ENCODE measurements at places on chromosomes 4 and X. TPM values are rescaled to one million over a fixed set of nuclear protein-coding genes. Genes with fewer than 3 reads are reported as not detected.

Gene QRFPR
- 1.6 TPM for total RNA-seq

DNA sequence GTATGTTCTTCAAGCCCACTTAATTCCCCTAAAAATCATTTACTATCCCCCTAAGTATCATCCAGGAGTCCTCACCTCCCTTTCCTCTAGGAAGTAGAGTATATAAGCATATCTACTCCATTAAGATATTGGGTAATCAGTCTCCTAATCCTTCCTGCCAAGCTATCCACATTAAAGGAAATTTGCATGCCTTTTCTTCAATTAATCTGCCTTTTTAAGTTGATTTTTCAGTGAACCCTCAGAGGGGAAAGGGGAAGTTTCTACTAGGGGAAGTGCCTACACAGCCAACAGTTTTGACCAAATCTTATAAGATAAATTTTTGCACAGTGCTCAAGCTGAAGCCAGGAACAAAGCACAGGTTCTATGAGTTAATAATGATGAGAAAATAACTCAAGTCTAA, 222.8 kb downstream of the NLGN4X start:
- DNase-seq, result no peak

Gene TRIML1
- not detected for total RNA-seq

DNA sequence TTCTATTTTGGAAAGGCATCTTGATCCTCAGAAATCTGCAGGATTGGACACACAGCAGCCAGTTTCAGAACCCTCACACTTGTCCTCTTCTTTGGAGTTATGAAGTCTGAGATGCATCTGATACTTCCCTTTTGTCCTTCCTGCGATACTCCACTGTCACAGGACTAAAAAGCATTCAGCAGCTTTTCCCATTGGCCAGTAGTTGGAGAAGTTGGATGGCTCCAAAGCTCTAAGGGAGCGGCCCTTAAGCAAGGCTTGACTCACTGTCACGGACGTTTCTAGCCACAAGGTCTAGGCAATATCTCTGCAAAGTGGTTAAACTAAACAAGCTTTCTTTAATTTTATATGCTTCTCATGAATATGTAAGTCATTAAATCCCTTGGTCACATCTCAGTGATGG, 417.0 kb downstream of the AFF2 start:
- DNase-seq, result no peak

- DNase-seq, result no peak
Observed at GRCh38 chr4:54446581-54446980, 211.2 kb upstream of the KIT start.

DNA sequence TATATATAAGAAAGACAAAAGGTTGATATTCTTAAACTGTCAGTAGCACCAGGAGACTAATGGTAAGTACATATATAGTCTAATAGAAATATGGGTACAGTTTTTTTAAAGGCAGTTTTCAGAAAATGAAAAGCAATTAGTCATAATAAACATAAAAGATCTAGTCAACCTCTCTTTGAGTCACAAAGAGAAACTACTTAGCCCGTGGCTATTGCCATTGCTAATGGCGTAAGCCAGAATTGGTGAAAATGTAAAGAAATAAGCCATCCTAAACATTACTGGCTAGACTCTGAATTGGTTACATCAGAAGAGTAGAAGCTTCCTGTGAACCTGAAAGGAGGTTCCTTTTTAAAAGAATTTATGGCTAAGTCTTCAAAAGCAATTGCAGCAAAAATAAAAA, 668.7 kb upstream of the CPEB2 start:
- no peak for DNase-seq

Gene CA5B
- 4.5 TPM for total RNA-seq

- no peak for DNase-seq
Observed at GRCh38 chrX:34560180-34560579, 96.9 kb downstream of the TMEM47 start.

GRCh38 chr4:37392521-37393255, 148.1 kb downstream of the NWD2 start:
- peak; percentile 14 for DNase-seq

Gene ABCG2
- total RNA-seq, result 21.6 TPM

DNA sequence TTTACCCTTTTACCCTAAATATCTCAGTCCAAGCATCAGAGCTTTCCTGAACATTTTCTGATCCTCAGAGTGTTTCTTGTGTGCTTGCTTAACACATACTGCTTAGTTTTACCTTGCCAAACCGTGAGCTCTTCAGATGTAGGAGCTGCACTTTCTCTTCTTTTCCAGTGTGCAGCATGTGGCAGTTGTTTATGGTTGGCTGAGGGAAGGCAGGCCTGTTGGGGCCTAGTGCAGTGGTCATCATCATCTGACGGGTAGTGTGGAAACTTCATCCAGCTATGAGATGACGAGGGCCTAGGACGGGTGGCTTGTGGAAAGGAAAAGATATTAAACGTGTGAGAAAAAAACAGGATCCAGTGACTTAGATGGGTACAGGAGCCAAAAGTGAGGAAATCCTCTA, 21.5 kb downstream of the VBP1 start:
- no peak for DNase-seq

Gene PRDX4
- 53.4 TPM for total RNA-seq

DNA sequence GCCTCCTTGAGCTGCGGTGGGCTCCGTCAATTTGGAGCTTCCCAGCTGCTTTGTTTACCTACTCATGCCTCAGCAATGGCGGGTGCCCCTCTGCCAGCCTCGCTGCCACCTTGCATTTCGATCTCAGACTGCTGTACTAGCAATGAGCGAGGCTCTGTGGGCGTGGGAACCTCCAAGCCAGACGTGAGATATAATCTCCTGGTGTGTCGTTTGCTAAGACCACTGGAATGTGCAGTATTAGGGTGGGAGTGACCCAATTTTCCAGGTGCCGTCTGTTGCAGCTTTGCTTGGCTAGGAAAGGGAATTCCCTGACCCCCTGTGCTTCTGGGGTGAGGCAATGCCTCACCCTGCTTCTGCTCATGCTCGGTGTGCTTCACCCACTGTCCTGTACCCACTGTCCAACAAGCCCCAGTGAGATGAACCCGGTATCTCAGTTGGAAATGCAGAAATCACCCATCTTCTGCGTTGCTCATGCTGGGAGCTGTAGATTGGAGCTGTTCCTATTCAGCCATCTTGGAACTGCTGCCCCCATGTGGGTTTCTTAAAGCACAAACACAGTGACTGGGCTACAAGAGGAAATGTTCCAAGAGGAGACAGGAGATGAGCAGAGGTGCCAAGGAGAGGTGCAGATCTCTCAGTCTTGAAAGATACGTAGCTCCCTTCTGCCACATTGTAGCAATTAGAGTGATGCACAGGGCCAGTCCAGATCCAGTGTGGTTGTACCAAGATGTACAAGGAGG, 193.0 kb upstream of the IGFBP7 start:
- peak; percentile 10 for DNase-seq

- DNase-seq, result no peak
Observed at GRCh38 chr4:162659716-162660115, 495.9 kb upstream of the FSTL5 start.

- DNase-seq, result no peak
Observed at GRCh38 chrX:136467303-136467702, 20.4 kb upstream of the BRS3 start.

GRCh38 chr4:659851-660250, 14.2 kb downstream of the ATP5ME start:
- DNase-seq, result no peak

- DNase-seq, result no peak
Observed at GRCh38 chr4:100982345-100982744, 365.0 kb downstream of the PPP3CA start.

GRCh38 chr4:96305030-96305429, 465.1 kb downstream of the PDHA2 start:
- DNase-seq, result no peak

Gene AWAT2
- not detected for total RNA-seq

DNA sequence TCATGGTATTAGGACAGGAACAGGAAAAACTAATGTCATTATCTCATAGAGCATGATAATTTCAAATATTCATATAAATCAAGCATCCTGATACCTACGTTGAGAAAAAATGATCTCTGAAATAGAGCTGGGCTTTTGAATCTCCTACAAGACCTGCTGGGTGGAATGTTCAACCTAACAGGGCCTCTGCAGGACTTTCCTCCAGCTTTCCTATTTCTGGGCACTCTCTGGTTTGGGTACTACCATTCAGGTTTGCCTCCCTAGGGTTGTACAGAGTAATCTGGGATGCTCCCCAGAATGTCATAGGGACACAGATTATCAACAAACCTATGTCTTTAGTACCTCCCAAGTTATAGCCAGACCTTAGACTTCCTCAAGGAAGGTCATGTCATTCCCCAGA, 108.9 kb downstream of the CDS1 start:
- no peak for DNase-seq

Gene EBP
- total RNA-seq, result 53.4 TPM

DNA sequence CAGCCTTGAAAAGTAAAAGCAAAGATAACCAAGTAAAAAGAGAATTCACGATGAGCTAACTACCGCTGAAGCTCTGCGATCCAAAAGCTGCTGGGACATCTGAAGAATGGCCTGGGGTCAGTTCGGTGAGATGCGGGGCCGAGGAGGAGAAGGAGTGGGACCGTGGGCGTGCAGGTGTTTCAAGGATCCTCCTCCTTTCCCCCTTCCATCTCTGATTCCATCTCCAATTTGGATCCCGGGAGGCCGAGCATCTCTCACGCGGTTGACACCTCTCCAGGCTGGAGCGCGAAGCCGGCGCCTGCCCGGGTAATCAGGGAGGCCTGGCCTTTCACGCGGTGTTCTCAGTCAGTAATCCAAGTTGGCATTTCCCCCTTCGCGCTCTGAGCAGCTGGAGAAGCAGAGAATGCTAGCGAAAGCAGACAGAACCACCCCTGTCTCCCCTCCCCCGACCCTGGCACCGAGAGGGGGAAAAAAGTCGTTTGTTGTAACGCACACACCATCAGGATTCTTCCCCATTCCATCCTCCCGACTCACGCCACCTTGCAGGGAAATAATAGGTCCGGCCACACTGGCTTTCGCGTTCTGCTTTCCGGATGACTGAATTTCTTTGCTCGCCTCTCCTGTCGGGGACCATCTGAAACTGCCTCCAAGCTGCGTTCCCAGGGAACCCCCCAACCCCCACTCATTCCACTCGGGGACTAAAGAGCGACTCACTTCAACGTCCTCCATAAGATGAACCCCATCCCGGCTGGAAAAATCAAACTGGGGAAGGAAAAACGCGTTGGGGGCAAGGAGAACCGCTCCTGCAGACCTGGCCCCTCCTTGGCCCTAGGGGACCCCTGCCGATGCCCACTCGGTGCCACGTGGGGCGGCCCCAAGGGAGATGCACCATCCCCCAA, 6.5 kb downstream of the NEUROG2 start:
- no peak for DNase-seq

- no peak for DNase-seq
Observed at GRCh38 chr4:113040793-113041192, 8.7 kb upstream of the ANK2 start.

DNA sequence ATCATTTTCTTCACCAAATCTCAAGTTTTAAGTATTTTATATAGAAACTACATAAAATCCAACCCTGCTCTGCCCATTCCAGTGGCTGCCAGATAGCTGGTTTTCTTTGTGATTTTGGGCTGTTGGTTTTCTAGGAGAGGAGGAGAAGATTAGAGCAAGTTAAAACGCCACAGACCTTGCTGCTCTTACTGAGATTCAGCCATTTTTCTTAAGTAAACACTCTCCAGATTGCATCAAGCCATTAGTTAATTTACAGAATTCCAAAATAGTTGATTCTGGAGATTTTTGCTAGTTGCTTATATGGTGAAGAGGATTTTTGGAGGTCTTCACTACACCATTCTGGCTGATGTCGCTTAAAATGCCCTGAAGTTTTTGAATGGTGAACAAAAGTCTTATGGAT, 366.2 kb downstream of the MAPK10 start:
- no peak for DNase-seq

- no peak for DNase-seq
Observed at GRCh38 chr4:66575008-66575696, 904.9 kb upstream of the EPHA5 start.

DNA sequence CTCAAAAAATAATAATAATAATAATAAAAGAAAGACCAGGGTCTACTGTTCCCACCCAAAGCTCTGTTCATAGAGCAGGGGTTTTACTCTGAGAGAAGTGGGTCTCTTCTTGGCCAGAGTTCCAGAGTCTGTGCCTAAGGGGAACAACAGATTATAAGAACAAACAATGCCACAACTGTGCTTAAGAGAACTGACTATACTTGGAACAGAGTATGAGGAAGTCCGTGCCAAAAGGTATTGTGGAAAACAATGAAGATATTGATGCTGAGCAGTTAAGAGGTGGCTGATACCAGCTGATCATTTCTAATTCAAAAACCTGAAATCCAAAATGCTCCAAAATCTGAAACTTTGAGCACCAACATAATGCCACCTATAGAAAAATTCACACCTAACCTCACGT, 229.6 kb downstream of the FBXO8 start:
- no peak for DNase-seq

DNA sequence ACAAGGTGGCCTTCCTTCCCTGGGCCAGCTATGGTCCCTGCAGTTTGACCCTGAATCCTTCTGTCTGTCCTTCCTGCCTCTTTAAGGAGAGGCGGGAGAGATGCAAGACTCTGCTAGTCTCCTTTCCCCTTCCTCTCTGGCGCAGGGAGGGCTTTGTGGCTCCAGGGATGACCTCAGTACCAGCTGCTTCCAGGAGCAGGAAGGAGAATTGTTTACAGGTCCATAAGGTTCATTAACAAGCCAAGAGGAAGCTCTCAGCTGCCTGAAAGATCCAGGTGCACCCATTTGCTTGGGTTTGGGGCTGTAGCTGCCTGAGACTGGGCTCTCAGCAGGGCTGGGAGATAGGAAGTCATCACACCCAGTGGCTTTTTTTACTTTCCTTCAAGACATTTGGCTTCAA, 4.0 kb upstream of the FATE1 start:
- DNase-seq, result no peak

DNA sequence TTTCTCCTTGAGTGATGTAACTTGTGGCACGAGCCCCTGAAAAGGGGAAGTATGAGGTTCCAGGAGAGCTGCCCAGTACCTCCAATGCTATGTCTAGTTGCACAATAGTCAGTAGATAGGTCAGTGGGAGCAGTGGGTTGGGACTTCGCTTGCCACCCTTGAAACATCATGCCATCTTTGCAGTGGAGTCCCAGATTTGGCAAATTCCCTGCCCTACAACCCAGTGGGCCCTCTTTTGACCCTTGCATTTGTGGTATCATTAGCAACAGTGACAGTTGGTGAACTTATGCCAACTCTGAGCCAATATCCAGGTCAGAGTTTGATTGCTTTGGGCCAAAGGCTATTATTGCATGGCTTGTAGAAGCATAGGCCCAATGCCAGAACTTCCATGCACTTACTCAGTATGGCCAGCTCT, 12.3 kb downstream of the FHL1 start:
- DNase-seq, result no peak

- DNase-seq, result no peak
Observed at GRCh38 chr4:101807351-101807750, 16.8 kb downstream of the BANK1 start.

DNA sequence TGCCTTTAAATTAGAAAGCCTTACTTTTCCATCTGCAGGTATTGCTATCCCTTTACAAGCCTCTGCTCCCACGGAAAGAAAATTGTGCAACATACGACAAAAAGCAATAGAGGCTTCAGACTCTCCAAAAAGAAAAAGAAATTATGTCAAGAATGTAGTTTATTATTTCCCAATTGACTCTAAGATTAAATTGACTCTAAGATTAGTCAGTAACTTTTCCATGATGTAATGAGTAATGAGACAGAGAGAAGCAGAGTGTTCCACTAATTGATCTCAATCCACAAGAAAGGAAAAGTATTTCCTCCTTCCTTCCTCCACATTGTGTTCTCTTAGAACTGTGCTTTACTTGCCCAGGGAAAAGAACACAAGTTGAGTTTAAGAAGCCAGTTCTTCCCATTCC, 345.7 kb upstream of the HS3ST1 start:
- DNase-seq, result no peak

All from frontal cortex (tissue), 4 donors.